ENCODE measurements at places on chromosomes 12 and 14. TPM values are rescaled to one million over a fixed set of nuclear protein-coding genes. Genes with fewer than 3 reads are reported as not detected.
A peak's percentile ranks its signal among the peaks of the same experiment; 100 is the strongest.

The PTPRB gene
- total RNA-seq: not detected

The SPTB gene
- total RNA-seq: 0.43 TPM

The TAS2R7 gene
- not detected for total RNA-seq

The GSKIP gene
- 21.3 TPM for total RNA-seq

- peak; percentile 41 for DNase-seq
Observed at GRCh38 chr14:24259282-24260025, 3.5 kb downstream of the TGM1 start.

DNA sequence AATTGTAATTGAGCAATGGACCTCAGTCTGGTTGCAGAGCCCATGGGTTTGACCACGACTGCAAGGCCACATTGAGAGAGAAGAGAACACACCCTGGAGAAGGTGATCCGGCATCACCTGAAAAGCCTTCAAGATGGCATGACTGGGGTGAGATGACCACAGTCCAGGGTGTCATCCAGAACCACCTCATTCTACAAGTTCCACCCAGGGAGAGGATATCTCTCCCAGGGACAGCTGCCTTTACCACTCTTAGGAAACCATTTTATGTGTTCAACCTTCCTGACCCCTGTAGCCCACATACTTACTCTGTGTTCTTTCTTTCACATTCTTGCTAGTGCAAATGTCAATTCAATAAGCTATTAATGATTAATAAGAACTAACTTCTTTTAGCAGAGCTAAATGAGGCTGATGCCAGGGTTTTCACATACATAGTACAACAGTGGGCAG lies 43.4 kb upstream of the CPM start:
- no peak for DNase-seq

- DNase-seq: no peak
Observed at GRCh38 chr12:48958049-48958388, 732 bp upstream of the ARF3 start.

GRCh38 chr14:94109915-94110250 lies 653 bp upstream of the IFI27 start:
- DNase-seq: no peak

GRCh38 chr12:6069437-6070093 lies 54.9 kb downstream of the VWF start:
- DNase-seq: no peak

- no peak for DNase-seq
Observed at GRCh38 chr12:77630344-77630743, 200.3 kb upstream of the NAV3 start.

Data from A673 (cell line).